ENCODE measurements at places on chromosomes 7 and 10. TPM values are rescaled to one million over a fixed set of nuclear protein-coding genes. Genes with fewer than 3 reads are reported as not detected.

DNA sequence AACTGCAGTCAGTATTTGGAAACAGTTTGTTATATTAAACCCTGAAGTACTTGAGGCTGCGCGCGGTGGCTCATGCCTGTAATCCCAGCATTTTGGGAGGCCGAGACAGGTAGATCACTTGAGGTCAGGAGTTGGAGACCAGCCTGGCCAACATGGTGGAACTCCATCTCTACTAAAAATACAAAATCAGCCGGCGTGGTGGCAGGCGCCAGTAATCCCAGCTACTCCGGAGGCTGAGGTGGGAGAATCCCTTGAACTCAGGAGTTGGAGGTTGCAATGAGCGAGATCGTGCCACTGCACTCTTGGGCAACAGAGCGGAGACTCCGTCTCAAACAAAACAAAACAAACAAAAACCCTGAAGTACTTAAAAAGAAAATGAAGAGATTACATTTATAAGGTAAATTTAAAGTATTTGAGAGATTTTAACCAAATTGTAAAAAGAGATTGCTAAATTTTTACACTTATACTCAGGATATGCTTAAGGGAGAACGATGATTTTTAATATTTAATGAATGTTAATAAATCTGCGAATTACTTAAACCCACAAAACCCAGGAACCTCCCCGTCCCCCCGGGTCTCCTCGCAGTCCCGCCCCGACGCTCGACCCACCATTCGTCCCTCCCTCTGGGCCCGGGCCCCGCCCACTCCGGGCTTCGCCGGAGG lies 425 bp upstream of the MTG1 start:
- DNase-seq, result peak; percentile 53
- H3K4me3 ChIP-seq, result peak overlapping the region; percentile 44
- H3K27me3 ChIP-seq, result no peaks in the 10 kb centered on the region
- H3K36me3 ChIP-seq, result no peaks in the 10 kb centered on the region

- DNase-seq, result peak; percentile 93
- no peaks in the 10 kb centered on the region for H3K27me3 ChIP-seq
- no peak overlapping the region for H3K4me3 ChIP-seq
- H3K4me1 ChIP-seq, result no peaks in the 10 kb centered on the region
Observed at GRCh38 chr10:116254422-116255155, 18.4 kb downstream of the GFRA1 start.

GRCh38 chr7:115910541-115911164 lies 119.9 kb downstream of the TFEC start:
- H3K4me3 ChIP-seq, result no peak overlapping the region
- no peaks in the 10 kb centered on the region for H3K36me3 ChIP-seq
- no peaks in the 10 kb centered on the region for H3K27me3 ChIP-seq
- DNase-seq, result peak; percentile 74
- H3K27ac ChIP-seq, result no peak overlapping the region

The POP7 gene
- polyA plus RNA-seq, result 41.8 TPM

DNA sequence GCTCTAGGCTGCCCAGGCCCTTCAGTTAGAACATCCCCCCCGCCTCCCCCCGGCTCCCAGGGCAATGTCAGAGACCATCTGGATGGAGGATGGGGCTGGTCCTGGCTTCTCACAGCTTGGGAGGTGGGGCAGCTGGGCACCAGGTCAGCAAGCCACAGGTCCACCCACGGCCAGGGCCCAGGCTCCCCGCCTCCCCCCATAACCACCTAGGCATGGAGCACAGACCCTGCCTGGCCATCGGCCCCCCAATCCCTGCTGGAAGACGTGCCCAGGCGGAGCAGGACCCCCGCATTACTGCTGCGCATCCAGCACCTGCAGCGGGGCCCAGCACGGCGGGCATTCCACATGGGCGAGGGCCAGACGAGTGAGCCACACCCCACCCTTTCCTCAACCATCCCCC lies 169.6 kb downstream of the ELFN1 start:
- no peak overlapping the region for H3K4me3 ChIP-seq
- H3K27me3 ChIP-seq, result no peaks in the 10 kb centered on the region
- no peak overlapping the region for H3K27ac ChIP-seq
- no peaks in the 10 kb centered on the region for H3K36me3 ChIP-seq

- peaks cover 3% of the 10 kb centered on the region for H3K4me1 ChIP-seq
- H3K27ac ChIP-seq, result no peak overlapping the region
- H3K4me3 ChIP-seq, result no peak overlapping the region
- no peaks in the 10 kb centered on the region for H3K27me3 ChIP-seq
- H3K36me3 ChIP-seq, result no peaks in the 10 kb centered on the region
Observed at GRCh38 chr10:100041306-100042002, 31.7 kb upstream of the DNMBP start.

- no peaks in the 10 kb centered on the region for H3K4me1 ChIP-seq
- DNase-seq, result no peak
- peaks cover 3% of the 10 kb centered on the region for H3K27me3 ChIP-seq
- H3K27ac ChIP-seq, result no peak overlapping the region
- no peak overlapping the region for H3K4me3 ChIP-seq
Observed at GRCh38 chr7:157814931-157815705, 478.3 kb downstream of the DNAJB6 start.

DNA sequence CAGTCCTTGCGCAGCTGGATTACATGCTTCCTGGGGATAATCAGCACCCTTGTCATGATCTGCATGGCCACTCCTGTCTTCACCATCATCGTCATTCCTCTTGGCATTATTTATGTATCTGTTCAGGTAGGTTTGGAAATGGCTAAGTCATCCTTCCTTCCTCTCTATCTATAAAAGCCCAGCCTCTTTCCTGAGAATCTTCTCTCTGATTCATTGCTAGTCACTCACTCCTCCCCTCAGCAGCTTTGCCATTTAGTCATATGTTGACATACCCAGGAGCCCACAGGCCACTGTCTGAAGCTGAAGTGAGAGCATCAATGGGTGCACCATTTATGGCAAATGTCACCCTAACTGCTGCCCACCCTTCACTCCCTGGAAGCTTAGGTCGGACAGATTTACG lies 52.0 kb downstream of the ABCC2 start:
- H3K4me1 ChIP-seq, result no peaks in the 10 kb centered on the region
- H3K27me3 ChIP-seq, result no peaks in the 10 kb centered on the region
- no peak overlapping the region for H3K4me3 ChIP-seq
- no peaks in the 10 kb centered on the region for H3K36me3 ChIP-seq

The GRM3 gene
- not detected for polyA plus RNA-seq

DNA sequence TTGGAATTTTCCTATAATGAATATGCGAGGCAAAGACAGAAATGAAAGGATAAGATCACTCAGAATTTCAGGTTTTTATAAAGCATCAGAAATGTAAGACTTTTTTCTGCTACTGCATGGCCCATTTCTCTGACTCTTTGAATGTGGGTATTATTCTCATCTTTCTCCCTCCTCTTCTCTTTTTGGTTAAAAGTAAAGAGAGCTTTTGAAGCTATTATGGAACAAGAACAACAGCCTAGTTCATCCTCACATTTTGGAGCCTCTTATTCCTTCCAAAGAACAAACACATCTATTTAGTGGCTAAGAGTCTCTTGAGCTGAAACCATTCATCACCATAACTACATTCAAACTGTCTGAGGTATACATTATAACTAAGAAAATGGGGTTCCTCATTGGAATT lies 19.4 kb upstream of the ATRNL1 start:
- H3K4me1 ChIP-seq, result no peaks in the 10 kb centered on the region
- H3K27me3 ChIP-seq, result no peaks in the 10 kb centered on the region
- H3K27ac ChIP-seq, result no peak overlapping the region
- no peaks in the 10 kb centered on the region for H3K36me3 ChIP-seq
- DNase-seq, result no peak

DNA sequence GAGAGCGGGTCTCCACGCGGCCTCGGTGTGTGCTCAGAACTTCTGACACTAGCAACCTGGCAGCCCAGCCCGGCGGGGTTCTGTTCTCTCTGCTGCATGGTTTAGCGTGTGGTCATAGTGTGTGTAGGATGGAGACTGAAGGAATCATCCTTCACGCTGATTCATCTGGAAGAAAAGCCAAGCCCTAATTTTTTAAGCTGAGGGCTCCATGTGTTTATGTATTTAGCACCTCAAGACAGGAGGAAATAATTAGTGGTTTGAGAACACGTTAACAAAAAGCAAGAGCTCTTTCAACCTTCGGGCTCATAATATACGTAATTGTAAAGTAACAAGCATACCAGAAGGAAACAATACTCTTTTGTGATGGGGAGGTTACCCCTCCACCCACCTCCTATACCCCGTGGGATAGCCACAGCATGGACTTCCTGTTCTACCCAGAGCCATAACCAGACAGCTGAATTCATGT lies 504.6 kb upstream of the MKI67 start:
- no peaks in the 10 kb centered on the region for H3K27me3 ChIP-seq
- no peak overlapping the region for H3K4me3 ChIP-seq
- no peak overlapping the region for H3K27ac ChIP-seq
- no peaks in the 10 kb centered on the region for H3K36me3 ChIP-seq
- H3K4me1 ChIP-seq, result no peaks in the 10 kb centered on the region

GRCh38 chr7:101081432-101081831 lies 3.8 kb upstream of the TRIM56 start:
- H3K27ac ChIP-seq, result no peak overlapping the region
- no peaks in the 10 kb centered on the region for H3K27me3 ChIP-seq
- H3K4me1 ChIP-seq, result no peaks in the 10 kb centered on the region
- H3K36me3 ChIP-seq, result no peaks in the 10 kb centered on the region
- no peak overlapping the region for H3K4me3 ChIP-seq

- H3K36me3 ChIP-seq, result no peaks in the 10 kb centered on the region
- DNase-seq, result no peak
- peak overlapping the region; percentile 84 for H3K4me3 ChIP-seq
- H3K4me1 ChIP-seq, result no peaks in the 10 kb centered on the region
- H3K27ac ChIP-seq, result no peak overlapping the region
- H3K27me3 ChIP-seq, result peaks cover 57% of the 10 kb centered on the region
Observed at GRCh38 chr10:101121654-101122031, 9.5 kb upstream of the TLX1 start.

Measured in kidney (tissue), 22 donors.